ENCODE measurements at places on chromosomes 3 and 15.

- DNase-seq: no peak
These were observed 76.3 kb upstream of the EPHB3 start for GRCh38 chr3:184485241-184485640.

DNA sequence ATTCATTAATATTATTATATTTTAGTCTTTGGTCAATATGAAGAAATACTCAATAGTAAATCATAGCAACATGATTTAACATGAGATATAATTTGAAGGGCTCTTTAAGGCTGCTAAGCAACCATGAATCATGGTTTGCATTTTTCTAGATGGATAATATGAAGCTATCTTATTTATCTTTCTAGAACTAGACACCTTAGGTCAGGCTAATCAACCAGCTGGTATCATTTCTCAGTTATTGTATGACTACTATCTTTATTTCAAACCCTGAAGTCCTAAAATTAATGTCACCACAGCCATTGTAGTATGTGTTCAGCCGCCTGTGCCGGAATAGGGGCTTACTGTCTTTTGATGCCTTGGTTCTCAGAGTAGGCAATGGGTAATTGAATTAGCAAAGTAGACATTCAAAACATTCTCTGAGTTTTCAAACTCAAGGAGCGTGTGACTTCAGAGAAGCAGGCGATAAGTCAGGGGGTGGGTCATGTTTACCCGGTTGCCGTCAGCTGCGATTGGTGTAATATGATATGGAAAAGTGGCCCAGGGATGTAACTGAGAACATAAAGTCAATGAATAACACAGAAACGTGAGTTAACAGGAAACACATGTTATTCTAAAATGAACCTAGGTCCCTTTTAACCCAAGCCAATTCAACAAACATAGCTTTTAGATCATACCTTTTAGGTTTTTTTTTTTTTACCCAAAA is 93.4 kb upstream of the CTDSPL start:
- DNase-seq: no peak

DNA sequence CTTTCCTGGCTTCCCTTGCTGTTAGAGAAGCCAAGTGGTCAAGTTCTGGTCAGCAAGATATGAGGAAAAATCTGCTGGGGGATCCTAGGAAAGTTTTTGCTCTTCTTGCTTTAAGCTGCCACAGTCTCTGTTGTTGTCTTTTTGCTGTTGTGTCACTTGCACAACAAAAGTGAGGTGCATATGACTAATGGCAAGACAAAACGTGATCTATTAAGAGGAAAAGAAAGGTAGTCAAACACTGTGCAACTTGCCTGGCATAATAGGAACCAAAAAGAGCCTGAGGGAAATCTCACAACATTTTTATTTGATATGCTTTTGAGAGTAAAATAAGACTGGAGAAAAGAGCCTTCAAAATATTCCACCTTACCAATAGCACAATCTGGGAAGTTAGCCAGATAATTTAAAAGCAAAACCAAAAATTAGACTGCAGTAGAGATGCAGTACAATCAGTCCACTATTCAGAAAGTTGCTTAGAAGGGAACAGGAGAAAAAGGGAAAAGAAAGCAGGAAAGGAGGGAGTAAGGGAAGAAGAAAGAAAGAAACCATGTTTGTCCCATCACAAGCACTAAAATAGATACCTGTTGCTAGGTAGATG is 110.0 kb upstream of the SLC4A7 start:
- no peak for DNase-seq

- DNase-seq: no peak
These were observed 413.5 kb upstream of the C2CD4B start for GRCh38 chr15:62578546-62578945.

- DNase-seq: no peak
These were observed 26.9 kb downstream of the CCR4 start for GRCh38 chr3:32978331-32978730.

All from central memory CD8-positive, alpha-beta T cell (primary cell).